T-cell (primary cell): ENCODE measurements at places on chromosomes 7 and 10. TPM values are rescaled to one million over a fixed set of nuclear protein-coding genes. Genes with fewer than 3 reads are reported as not detected.

DNA sequence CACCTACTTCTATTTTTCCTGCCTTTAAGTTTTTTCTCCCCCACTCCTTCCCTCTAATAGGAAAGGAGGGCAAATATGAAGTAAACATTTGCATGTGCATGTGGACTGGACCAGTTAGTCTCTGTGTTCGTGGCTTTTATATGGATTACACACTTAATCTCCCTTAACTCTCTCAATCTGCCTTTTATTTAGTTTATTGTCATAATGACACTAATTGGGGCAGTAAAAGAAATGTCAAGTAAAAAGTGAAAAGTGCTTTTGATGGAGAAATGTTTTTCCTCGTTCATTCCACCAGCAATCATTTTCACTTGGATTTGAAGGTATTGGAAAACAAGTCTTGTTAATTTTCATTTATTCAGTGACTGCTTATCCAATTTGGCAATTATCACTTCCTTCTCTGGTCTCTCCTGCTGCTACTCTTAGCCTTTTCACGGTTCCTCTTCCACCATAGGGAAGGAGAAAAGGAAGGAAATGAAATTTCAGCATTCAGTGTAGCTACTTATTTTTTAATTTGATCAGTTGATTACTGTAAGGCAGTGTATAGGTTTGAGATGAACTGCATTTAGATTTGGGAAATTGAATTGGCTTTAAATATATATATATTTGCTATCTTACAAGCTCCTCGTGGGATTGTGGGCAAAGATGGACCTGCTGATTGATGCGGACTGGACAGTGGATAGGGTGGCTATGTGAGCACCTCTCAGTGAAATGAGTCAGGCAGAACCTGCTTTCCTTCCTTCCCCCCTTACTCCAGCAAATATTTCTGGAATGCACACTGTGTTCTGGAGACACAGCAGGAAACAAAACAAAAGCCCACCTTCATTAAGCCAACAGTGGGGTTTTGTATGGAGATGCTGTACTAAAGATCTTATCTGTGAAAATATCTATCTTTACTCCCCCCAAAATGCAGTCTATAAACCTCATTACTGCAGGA is 77.5 kb downstream of the LRRC4 start:
- DNase-seq = no peak

DNA sequence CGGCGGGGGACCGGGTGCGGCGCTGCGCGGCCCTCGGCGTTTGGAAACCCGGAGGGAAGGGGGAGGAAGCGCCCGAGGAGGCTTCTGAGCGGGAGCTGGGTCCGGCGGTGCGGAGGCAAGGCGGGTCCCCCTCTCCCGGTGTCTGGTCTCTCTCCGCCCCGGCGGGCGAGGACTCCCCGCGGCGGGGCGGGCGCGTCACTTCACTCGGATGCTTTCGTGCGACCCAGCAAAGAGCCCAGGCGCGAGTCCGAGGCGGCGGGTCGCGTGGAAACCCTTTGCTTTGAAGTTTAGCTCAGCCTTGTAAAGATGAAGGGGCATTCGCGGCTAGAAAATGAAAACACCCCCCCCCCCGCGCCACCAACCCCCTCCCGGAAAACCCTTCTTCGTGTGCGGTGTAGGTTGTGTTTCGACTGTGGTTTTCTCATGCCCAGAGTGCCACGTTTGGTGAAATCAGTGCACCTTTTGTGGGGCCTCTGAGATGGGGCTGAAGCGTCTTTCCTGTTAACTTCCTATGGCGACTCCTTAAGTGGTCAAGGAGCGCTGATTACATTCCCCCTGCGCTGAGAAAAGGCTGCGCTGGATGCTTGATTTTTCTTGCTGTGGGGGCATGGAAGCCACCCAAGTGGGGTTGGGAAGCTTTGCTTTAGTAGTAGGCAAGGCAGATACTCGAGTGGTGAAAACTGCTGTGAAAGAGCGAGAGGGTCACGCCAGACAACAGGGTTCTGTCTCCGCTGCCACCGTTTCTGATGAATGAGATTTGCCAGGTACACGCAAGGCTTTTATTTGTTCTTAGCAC is 876 bp downstream of the GNAI1 start:
- no peak for DNase-seq

DNA sequence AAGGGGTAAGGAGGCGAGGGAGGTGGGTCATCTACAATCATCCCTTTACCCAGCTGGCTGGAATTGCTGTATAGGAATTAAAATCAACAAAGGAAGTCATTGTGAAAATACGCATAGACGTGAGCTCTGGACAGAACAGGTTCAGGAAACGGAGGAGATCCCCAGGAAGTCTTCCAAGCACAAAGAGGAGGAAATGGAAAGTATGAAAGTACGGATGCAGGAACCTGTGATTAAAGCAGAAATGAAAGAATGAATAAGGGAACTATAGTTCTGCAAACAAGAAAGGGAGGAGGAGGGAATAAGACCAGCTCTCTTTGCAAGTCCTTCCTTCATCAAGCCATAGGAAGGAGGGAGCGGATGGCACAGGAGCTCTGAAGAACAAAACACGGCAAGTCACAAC is 61.8 kb downstream of the PYROXD2 start:
- DNase-seq = no peak

DNA sequence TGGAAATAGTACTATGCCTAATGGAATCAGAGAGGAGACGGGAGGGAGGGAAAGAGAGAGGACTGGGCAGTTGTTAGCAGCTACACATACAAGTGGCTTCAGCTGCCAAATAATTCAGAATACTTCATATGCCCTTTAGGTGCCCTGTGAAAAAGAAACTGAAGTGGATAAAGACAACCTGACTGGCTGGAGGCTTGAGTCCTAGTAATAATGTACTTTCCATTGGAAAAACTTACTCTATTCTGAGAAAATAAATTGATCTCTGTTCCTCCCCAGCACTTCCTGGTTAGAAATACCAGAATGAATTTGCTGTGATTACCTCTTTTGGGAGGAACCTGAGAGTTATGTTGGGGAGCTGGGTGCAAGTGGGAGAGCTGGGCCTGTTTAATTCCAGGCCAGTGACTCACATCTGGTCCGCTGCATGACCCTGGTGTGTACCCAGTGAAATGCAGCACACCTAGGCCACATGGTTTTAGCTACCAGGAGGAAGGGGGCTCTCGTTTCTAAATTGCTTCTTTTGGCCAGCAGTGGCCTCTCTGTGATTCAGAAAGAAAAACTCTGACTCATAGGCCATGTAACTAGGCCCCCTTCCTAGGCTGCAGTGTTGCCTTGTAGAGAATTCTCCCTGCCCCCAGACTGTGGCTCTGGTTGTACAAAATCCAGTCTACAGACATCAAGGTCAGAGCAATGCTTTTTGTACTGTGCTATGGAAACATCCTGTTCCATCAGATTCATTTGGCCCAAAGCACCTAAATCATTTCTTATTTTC is 6.5 kb downstream of the AGFG2 start:
- DNase-seq = peak; percentile 53

DNA sequence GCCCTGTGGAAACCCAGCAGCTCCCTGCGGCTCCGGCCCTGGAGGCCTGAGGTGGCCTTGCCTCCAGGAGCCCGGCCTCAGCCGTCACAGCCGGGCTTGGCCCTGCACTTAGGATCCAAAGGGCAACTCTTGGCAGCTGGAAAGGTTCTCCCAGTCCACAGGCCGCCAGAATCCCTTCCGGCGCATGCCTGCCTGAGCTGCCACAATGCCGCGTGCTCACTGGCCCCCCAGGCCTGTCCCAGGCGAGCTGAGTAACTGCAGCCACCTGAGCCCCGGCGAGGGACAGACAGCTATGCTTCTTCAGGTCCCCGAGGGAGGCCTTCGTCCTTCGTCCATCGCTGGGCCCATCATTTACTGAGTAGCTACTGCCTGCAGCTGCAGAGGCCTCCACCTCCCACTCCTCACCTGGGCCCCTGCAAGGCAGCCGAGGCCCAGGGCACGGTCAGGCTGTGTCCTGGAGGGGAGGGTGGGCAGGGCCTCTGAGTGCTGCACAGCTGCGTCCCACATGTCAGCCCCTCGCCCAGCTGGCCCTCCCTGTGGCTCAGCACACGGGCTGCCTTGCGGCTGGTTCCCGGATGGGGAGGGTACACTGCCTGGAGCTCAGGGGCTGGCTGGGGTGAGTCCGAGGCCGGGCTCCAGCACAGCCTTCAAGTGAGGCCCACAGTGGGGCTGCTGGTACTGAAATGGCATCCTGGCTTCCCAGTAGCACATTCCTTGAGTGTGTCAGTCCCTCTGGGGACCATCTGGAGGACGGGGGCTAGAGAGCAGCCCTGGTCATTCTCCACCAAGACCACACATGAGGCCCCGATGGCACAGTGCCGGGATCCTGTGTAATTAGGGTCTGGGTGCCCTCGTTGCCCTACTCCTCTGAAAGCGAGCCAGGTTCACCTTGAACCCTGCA is 172.5 kb downstream of the ELFN1 start:
- no peak for DNase-seq

GRCh38 chr10:3698312-3698711 is 86.7 kb downstream of the KLF6 start:
- DNase-seq = no peak

DNA sequence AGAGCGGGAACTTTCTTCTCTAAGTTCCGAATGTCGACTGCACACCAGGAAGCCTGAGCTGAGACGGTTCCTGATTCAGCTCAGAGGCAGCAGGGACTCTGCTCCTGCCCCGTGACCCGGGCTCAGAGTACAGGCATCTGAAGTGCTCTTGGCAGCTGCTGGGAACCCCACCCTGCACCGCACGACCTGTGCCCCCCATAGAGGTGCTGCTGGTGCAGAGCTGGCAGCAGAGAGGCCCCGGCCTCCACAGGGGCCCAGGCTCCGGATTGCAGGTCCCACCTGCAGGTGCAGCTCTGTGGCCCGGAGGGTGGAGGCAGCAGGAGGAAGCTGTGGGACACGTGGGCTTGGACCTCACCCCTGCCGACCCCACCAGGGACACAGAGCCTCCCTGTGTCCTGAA is 39.5 kb upstream of the ADGRA1 start:
- no peak for DNase-seq

- DNase-seq = no peak
These were observed 39.5 kb downstream of the EBF3 start for GRCh38 chr10:129924375-129925085.

GRCh38 chr10:12667052-12667451 is 317.7 kb downstream of the CAMK1D start:
- DNase-seq = no peak

GRCh38 chr10:44460416-44460815 is 75.5 kb upstream of the CXCL12 start:
- DNase-seq = no peak

DNA sequence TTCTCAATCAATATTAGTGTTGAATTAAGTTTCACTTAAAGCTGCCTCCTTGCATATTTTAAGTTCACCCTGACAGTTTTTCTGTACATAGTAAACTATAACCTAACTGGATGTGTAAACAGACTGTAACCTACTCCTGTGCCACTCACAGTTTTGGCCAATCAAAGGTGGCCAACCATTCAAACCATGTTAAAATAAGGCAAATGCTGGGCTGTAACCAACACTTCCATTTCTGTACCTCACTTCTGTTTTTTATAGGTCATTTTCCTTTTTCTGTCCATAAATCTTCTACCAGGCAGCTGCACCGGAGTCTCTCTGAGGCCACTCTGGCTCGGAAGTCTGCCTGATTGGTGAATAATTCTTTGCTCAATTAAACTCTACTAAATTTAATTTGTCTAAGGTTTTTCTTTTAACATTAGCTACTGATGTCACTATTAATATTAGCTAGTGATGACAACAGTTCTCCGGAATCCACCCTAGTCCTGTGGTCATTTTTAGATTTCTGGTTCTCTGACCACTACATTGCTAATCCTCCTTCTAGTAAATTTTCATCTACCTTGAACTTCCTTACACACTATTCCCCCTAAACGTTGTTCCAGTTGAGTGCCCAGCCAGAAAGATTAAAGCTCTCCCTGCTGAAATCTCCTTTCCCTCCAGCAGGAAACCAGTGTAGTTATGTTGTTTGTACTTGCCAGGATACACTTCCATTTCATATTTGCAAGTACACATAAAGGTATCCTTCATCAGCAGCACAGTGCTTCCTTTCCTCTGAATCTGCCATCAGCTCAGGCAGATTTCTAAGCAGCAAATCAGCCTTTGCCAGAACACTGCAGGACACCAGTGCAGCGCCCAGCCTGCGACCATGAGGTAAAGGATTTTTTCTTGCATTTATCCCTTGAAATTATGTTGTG is 18.6 kb upstream of the IFIT2 start:
- no peak for DNase-seq

DNA sequence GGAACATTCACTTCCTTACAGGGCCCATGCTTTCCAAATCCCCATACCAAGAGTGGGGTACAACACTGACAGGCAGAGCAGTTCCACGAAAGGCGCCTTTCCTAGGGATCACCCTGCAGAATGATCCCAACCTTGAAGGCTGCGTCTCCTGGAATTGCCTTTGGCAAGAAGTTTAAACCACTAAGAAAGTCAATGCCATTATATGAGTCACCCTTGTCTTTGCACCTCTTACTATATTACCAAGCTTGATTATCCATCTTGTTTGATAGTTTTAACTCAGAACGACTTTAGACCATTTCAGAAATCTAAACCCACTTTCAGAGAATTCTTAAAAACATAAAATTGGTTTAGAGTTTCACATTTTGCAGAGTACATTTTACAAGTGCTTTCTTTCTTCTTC is 282.1 kb downstream of the ARHGAP12 start:
- DNase-seq = no peak

DNA sequence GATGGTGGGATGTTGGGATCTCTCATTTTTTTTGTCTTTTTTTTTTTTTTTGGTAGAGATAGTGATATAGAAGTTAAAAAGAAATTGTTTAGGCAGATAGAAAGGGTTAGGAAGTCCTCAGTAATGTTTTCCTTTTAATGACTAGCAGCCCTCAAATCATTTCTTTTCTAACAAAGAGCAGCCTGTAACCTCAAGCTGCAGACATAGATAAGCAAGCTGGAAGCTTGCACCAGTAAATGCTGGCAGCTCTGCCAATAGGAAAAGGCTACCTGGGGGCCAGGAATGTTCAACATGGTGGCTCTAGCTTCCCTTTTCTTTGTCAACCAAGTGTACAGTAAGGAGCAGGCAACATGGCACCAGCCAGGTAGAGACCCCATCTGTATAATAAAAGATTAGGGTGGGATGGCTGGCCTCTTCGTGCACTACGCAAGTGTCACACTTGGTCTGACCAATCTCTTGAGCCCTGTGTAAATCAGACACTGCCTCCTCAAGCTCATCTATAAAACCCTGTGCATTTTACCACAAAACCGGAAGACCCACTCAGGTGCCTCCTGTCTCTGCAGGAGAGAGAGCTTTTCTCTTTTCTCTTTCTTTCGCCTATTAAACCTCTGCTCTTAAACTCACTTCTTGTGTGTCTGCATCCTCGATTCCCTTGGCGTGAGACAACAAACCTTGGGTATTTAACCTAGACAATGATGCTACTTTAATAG is 212.9 kb downstream of the SNX10 start:
- no peak for DNase-seq

GRCh38 chr10:42734536-42734935 is 48.1 kb upstream of the BMS1 start:
- no peak for DNase-seq

- DNase-seq = no peak
These were observed 339.9 kb upstream of the LRRN3 start for GRCh38 chr7:110750931-110751605.

CUTC gene
- total RNA-seq = 29.3 TPM

NEBL gene
- total RNA-seq = 0.65 TPM

TNS3 gene
- 1.0 TPM for total RNA-seq

FXYD4 gene
- total RNA-seq = not detected

C1GALT1 gene
- total RNA-seq = 32.9 TPM

TMEM60 gene
- 13.0 TPM for total RNA-seq

IFIT1B gene
- total RNA-seq = not detected
